ENCODE measurements at places on chromosomes 7 and 10.
A peak's percentile ranks its signal among the peaks of the same experiment; 100 is the strongest.

GRCh38 chr10:53716156-53716555, 943.6 kb upstream of the MBL2 start:
- DNase-seq: no peak

GRCh38 chr10:117550599-117551329, 8.2 kb downstream of the EMX2 start:
- no peak for DNase-seq

DNA sequence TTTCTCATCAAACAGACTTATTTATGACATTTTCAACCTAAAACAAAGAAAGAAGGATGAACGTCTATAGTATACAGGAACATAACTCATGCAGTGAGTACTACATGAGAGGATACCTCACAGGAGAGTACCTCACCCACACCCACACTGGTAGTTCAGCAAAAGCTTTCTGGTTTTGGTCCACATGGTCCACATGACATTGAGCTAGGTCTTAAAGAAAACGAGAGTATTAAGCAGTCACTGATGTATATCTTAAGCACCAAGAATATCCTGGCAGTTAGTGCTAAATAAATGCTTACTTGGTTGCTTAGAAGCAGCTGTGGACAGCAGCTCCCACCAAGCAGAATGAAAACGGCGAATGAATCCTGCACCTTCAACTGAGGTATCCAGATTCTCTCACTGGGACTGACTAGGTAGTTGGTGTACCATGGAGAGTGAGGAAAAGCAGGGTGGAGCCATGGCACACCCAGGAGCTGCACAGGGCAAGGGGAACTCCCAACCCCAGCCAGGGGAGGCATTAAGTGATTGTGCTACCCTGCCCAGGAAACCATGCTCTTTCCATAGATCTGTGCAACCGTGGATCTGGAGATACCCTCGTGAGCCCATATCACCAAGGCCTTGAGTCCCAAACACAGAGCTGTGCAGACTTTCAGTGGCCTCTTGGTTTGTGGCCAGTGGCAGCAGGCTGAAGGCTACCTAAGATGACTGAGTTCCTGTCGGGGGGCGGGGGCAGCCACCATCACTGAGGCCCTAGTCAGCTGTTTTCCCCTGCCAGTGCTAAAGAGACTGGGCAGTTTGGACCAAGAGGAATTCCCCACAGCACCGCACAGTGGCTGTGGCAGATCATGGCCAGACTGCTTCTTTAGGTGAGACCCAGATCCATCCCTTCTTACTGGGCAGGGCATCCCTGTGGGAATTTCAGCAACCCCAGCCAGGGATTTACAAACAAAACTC, 143.4 kb downstream of the SGMS1 start:
- no peak for DNase-seq

- no peak for DNase-seq
Measured at GRCh38 chr10:51821745-51822144, 122.3 kb upstream of the CSTF2T start.

- DNase-seq: peak; percentile 72
Measured at GRCh38 chr10:43190775-43191174, 52.5 kb downstream of the CSGALNACT2 start.

DNA sequence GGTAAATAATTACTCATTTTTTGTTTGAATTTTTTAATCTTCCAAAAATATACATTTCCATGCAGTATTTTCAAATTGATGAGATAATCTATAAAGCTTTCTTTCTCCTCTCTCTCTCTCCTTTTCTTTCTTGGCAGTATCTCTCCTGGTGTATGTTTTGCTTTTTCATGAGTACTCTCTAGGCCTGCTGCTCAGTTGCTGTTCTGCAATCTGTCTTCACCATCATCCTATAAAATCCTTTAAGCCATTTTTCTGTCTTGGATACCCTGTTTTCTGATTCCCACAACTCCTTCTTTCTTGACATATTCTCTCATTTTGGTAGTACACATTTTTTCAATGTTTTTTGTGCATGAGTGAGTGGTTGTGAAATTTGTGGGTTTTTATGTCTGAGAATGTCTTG, 1558.1 kb upstream of the LRRTM3 start:
- DNase-seq: no peak

- DNase-seq: no peak
Measured at GRCh38 chr7:120842121-120842621, 15.8 kb downstream of the TSPAN12 start.

GRCh38 chr7:2670720-2671391, 17.1 kb upstream of the AMZ1 start:
- peak; percentile 51 for DNase-seq

GRCh38 chr7:10824154-10824553, 149.5 kb upstream of the PHF14 start:
- no peak for DNase-seq

- DNase-seq: no peak
Measured at GRCh38 chr10:99353182-99353581, 24.0 kb downstream of the CNNM1 start.

DNA sequence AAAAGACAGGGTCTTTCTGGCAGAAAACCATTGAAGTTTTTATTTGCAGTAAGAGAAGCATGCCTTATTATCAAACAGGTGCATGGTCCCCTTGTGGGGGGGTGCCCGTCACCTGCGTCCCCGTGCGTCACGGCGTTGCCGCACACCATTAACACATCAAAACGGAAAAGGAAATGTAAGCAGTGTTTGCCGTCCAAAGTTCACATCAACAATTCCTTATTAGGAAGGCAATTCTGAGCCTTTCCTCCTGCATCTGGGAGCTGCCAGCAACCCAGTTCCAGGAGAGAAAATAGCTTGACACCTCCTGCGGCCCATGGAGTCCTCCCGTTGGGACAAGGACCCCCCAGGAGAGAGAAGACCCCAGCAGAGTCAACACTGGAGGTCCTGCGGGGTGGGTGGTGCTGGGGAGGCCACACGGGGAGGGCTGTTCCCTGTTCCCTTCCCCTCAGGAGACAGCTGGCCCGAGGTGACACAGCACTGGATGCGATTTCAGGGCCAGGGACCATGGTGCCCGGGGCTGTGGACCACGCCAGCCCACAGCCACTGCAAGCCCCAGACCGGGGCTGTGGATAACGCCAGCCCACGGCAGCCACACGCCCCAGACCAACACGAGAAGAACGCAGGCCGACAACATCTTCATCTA, 39.5 kb downstream of the DIP2C start:
- DNase-seq: peak; percentile 82

DNA sequence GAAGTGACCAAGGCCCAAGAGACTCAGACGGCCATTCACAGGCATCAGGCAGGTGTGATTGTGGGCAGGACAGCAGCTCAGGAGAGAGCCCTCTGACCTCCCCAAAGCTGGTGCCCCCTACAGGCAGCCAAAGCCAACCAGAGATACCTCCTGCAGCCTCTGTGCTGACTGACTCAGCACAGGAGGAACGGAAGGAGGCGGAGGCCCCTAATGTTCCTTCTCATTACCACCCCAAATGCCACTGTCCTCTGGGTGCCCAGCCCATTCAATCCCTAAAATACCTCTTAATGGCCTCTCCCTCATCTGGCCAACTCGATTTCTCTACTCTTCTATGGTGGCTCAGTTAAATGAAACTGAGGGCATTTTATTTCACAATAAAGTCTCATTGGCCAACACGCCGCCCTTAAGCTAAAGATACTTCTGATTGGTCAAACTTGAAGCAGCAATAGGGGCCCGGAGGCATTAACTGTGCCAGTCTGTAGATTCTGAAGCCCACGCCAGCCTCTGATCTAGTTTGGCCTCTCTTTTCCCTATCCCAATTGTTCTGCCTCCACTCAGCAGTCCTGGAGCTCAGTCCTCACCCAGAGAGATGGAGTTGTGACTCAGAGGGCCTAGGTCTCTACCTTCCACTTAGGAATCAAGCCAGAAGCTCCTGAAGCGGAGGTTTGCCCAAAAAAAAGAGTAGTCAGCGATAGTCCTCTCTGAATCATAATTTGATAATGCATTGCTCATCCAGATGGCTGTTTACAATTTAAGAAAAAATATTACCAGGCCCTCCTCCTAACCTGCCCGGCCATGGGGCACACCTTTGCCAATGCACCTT, 1.2 kb downstream of the CYREN start:
- peak; percentile 59 for DNase-seq

DNA sequence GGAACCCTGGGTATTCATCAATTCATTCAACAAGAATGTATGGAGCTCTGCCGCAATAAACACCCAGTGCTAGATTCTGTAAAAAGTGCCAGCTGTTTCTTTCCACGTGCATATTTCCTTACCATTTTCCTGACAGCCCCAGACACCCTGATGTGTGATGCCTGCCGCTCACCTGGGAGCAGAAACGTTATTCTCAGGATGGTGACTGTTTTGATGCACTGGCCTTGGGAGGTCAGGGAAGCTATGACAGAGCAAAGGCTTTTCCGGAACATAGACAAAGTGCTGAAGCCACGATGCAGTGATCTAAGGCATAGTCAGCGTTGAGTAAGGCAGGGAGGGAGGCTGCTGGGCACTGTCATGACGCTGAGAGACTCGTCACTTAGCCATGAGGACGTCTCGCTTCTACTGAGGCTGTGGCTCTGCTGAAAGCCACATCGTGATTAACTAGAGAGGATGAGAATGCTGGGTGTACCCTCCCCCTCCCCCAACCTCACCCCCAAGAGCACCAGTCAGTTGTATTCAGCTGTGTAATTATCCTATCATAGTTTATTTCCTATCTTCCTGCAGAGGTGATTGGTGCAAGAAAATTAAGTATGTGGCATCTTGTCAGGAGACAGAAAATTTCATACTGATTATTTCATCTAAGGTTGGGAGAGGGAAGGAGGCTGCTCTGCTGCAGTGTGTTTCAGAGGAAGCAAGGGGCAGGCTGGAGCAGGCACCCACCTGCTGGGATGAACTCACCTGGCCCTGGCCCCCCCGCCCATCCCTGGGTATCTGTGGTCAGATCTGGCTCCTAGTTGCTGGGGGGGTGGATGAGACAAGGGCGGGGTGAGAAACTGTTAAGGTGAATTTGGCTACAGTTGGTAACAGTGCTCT, 48.8 kb upstream of the SMNDC1 start:
- peak; percentile 99 for DNase-seq

DNA sequence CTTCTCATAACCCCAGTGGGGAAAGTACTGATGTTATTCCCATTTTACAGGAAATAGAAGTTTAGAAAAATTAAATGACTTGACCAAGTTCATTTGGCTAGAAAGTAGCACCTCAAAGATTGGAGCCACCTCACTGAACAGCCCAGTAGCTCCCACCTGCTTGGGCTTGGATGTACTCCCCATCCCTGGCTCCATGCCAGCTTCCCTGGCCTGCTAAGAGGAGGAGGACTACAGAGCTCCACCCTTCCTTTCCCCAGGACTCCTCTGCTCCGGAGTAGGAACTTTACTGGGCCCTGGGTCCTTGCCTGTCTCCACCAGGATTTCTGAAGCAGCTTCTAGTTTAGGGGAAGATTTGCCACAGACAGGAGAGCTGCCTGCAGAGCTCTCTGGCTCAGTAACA, 3.1 kb downstream of the HPS6 start:
- DNase-seq: no peak

- DNase-seq: no peak
Measured at GRCh38 chr7:151410405-151411390, 860 bp upstream of the WDR86 start.

GRCh38 chr10:89679986-89680385, 21.4 kb upstream of the KIF20B start:
- DNase-seq: no peak

DNA sequence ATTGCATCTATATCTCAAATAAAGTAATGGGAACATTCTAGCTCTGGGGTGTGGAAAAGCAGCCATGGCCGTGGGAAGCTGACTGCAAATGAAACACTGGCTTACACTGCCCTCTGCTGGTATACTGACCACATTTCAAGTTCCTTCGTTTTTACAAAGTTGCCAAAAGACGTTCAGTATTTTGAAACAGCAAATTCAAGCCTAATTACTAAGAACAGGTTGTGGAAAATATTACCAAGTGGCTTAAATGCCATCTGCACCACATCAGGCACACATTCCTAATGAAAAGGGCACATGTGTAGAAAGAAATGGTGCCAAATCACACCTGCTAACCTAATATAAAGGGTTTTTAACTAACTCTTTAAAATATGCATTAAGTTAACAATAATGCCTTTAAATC, 83.9 kb downstream of the JAZF1 start:
- peak; percentile 72 for DNase-seq

DNA sequence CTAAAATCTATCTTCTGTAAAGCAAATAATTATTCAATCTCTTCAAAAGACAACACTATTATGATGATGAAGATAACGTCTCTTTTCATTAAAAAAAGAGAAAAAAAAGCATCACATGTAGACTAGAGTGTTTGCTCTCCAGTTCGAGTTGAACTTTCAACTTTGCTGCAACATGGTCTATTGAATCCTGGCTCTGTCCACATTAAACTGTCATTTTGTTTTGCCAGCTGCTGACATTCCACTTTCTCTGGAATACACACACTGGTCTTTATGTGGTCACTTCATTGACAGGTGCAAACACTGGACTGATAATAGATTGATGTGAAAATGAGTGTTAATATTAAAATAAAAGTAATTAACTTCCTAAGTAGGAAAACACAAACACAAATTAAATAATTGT, 61.7 kb downstream of the PTF1A start:
- no peak for DNase-seq

GRCh38 chr7:46996972-46997371, 584.9 kb downstream of the TNS3 start:
- DNase-seq: no peak

DNA sequence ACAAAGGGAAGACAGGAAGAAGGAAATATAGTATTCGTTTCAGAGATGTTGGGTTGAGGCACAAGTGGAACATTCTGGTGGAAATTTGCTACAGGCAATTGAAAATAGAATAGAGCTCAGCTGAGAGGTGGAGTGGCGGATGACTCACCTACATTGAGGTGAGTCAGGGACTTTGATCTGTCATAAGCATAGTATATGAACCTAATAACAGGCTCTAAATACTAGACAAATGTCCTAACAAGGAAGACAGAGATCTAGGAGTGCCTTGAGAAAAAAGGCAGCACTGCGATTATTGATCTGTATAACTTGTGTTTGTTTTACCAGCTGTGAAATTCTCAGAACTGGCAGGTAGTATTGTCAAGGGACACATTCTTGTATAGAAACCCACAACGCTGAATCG, 907 bp upstream of the IFRD1 start:
- peak; percentile 47 for DNase-seq

DNA sequence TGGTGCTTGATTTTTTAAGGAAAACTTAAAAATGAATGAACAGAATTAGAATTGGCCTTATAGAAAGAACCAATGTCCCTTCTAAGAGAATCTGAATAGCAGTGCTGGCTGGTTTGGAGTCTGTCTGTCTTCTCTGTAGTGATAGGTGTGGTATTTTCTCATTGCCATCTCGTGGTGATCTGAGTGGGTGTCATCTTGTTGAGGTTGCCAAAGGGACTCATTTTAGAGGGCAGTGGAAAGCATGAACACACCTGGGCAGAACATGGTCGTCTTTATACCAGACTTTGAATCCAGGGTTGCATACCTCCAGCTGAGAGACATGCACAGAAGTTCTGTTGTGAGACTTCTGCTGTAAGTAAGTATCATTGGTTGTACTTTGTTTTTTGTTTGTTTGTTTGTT, 15.8 kb downstream of the CUL1 start:
- DNase-seq: no peak

Measured in IMR-90 (cell line).